Activated effector memory CD4-positive, alpha-beta T cell treated with Interleukin-2 at 50 U/mL for 16 hours (primary cell): ENCODE measurements at places on chromosomes 6 and 20.
A peak's percentile ranks its signal among the peaks of the same experiment; 100 is the strongest.

- no peak for DNase-seq
Observed at GRCh38 chr6:106199998-106200397, 113.9 kb downstream of the PRDM1 start.

DNA sequence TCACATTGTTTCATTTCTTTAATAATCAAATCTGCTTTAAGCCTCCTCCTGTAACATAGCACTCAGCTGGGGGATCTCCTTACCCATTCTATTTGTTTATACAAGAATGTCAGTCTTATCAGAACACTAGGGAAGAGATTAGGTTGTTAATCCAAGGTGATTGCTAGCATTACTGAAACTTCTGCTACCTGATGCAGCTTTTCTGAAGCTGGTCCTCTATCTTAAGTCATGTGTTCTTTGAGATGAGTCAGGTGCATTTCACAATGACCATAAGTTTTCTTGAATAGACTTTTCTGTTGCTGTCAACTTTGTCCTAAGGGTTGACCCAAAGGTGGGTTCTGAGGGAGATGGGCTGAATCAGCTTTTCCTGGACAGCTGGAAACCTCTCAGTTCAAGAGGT is 60.7 kb upstream of the SYNCRIP start:
- no peak for DNase-seq

DNA sequence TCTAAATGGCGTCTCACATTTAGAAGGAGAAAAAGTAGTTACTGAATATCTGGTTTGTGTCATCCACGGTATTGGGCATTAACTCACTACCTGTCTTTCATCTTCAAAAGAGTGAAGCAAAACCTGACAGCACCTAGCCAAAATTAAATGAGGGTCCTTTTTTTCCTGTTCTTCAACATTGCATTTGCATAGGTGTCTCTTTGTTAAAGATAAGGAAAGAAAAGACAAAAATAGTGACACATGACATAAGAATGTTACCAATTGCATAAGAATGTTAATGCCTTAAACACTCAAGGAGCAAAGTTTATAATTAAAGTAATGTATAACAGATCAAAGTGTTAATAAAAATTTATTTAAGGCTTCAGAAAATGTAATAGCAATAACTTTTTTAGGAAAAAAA is 61.4 kb upstream of the MANEA start:
- no peak for DNase-seq

- no peak for DNase-seq
Observed at GRCh38 chr6:134846865-134847264, 103.0 kb downstream of the ALDH8A1 start.

GRCh38 chr6:125421836-125422235 is 120.1 kb upstream of the HDDC2 start:
- no peak for DNase-seq

- DNase-seq = no peak
Observed at GRCh38 chr6:163460307-163460782, 45.8 kb downstream of the QKI start.

DNA sequence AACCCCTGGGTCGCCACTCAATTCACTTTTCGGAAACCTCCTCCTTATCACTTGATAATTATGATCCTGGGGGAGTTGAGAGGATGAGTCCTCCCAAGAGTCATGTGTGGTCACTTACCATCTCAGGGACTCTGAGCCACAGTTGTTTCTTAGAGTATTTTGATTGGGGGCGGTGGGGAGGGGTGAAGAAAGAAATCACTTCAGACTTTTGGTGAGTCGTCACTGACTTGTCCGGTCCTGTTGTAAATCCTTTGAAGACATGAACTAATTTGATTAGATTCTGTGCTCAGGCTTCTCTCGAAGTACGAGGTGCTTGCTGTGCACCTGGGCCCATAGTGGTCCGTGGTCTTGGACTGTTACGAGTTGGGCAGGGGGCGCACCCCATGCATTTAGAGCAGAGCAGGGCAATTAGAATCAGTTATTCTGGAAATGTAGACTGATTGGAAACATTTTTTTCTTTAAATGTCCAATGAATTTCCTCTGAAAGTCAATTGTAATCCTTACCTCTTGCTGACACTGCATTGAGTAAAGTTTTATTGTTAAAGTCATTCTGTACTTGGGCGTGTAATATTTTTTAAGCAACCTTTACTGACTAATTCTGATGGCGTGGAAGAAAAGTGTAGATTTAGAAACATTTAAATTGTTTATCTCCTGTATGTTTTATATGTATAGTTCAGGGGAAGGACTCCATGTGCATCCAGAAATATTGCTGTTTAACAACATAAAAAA is 173.4 kb downstream of the SLC16A10 start:
- DNase-seq = no peak

GRCh38 chr6:130593200-130593599 is 227.4 kb downstream of the TMEM200A start:
- no peak for DNase-seq

GRCh38 chr20:38715646-38716045 is 8.6 kb upstream of the SLC32A1 start:
- DNase-seq = no peak

GRCh38 chr6:53189554-53189953 is 40.9 kb upstream of the GCM1 start:
- DNase-seq = no peak

- no peak for DNase-seq
Observed at GRCh38 chr20:23152308-23152892, 66.3 kb upstream of the CD93 start.

DNA sequence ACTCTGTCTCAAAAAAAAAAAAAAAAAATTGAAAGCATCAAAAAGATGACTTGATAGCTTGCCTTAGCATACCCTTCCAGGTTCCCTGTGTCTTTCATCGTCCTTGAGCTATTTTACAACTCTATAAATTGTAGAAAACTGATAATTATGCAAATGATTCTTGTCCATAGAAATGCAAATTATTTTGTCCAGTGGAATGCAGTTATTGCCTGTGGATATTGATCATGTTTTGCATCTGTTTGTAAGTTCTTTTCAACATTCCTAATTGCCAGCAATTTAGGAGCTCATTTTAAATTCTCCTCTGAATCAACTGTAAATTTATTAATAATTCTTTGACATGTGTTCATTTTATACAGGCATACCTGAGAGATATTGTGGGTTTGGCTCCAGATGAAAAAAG is 7.1 kb upstream of the ATP9A start:
- no peak for DNase-seq

DNA sequence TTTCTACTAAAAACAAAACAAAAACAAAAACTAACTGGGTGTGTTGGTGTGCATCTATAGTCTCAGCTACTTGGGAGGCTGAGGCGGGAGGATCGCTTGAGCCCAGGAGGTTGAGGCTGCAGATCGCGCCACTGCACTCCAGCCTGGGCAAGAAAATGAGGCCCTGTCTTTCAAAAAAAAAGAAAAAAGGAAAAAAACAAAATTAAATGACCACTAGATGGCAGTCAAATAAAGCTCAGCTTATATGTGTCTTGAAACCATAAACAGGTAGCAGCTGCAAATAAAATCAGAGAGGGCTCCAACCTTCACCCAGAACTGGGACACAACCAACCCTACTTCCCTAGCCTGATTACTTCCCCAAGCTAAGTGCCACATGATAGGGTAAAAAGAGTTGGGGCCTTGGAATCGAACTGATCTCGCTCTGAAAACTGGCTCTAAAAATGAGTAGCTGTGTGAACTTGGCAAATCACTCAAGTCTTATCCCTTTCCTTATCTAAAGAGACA is 67.1 kb upstream of the ADGRF4 start:
- DNase-seq = no peak

DNA sequence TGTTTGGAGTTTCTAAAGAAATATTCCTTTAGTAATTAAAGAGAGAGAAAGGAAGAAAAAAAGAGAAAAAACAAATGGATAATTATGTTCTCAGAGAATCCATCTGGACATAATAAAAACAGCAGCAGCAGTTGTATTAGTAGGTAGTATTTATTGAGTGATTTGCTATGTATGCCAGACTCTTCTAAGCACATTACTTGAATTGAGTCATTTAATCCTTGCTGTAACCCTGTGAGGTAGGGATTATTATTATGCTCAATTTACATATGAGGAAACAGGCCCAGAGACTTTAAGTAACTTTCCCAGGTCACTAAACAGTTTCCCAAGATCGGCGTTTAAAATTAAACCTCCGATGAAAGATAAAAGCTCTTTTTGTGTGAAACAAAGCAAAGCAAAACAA is 238.8 kb downstream of the TSHZ2 start:
- no peak for DNase-seq

GRCh38 chr20:20710443-20711315 is 1.8 kb downstream of the RALGAPA2 start:
- peak; percentile 4 for DNase-seq

GRCh38 chr6:17339308-17339670 is 54.1 kb upstream of the CAP2 start:
- no peak for DNase-seq

DNA sequence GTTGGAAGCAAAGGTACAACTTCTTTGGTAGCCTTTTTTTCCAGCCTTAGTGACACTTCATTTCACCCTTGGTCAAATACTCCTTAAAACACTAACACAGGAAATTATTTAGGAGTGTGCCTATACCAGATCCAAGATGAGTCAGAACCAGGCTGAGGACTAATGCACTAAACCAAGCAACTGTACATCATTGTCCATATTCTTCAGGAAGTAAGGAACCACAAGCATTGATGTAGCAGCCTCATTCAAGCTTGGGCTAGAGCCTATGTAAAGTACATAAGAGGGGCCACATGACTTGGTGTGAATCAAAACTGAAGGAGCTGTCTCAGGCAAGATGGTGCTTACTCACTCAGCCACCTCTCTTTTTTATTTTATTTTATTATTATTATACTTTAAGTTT is 20.7 kb upstream of the ADGB start:
- no peak for DNase-seq

DNA sequence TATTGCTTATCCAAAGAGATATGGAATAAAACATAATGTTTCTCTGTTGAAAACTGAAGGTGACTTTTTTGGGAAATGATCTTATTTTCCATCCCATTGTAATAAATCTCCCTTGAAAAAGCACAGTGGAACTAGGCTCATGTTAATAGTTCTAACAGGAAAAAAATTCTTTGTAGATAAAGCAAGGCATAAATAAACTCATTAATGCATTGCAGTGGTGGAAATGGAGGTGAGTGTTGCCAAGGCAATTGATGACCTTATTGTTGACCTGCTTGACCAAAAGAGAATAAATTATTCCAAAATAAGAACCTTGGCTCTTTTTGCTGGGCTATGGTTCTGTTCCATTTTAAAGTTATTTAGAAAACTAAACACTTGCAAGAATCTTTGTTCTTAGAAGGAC is 55.2 kb downstream of the TRMT11 start:
- no peak for DNase-seq

- no peak for DNase-seq
Observed at GRCh38 chr6:89161326-89162046, 15.6 kb downstream of the PM20D2 start.

DNA sequence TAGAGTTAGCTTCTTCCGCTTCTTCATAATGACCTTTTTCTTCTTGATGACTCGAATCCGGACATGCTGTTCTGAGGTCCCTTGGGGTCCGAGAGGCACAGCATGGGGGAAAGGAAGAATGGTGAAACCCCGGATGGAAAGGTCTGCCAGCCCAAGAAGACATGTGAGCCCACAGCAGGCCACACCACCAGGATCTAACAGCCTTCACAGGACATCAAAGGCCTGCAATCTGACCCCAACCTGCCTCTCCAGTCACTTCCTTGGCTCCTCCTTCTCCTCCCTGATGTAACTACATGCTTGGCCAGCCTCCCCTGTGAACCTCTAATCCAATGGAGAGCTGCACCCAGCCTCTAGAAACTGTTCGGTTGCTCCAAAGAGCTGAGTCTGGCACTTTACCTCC is 1.6 kb downstream of the CPXM1 start:
- DNase-seq = no peak

DNA sequence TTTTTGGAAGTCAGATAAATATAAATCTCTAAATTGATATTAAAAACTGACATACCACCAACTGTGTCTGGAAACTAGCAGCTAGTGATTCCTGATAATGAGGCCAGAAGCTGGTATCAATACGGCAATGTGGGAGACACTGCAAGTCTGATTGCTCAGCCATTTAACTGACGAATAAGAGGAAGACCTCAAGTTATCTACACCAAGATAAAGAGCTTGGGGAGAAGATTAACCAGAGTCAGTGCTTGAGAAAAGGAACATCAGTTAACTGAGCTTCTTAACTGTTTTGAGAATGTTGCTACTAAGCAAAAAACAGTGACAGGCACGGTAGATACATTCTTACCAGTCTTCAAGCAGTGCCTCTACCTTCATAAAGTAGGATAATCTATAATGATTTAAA is 140.4 kb upstream of the TENT5A start:
- DNase-seq = no peak

GRCh38 chr20:10502098-10502526 is 67.0 kb downstream of the SLX4IP start:
- DNase-seq = peak; percentile 14

- DNase-seq = no peak
Observed at GRCh38 chr6:7617801-7618764, 28.1 kb downstream of the SNRNP48 start.

DNA sequence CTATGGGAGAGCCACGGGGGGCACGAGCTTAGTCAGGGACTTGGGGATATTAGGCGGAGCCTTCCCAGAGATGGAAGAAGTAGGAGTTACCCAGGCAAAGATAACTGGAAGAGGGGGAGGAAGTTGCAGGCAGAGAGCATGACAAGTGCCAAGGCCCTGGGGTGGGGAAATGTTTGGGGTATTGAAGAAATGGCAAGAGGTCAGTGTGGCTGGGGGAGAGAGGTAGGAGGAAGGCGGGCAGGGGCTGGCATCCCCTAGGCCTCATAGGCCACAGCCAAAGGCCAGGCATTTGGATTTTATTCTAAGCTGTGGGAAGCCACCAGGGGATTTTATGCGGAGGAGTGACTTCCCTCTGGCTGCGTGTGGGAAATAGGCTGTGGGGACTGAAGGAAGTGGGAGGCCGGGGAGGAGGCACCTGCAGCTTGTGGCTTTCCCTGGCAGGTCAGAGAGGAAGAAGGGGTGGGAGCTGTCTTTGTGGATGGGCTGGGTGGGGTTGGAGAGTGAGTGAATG is 22.7 kb downstream of the SNAI1 start:
- DNase-seq = no peak

DNA sequence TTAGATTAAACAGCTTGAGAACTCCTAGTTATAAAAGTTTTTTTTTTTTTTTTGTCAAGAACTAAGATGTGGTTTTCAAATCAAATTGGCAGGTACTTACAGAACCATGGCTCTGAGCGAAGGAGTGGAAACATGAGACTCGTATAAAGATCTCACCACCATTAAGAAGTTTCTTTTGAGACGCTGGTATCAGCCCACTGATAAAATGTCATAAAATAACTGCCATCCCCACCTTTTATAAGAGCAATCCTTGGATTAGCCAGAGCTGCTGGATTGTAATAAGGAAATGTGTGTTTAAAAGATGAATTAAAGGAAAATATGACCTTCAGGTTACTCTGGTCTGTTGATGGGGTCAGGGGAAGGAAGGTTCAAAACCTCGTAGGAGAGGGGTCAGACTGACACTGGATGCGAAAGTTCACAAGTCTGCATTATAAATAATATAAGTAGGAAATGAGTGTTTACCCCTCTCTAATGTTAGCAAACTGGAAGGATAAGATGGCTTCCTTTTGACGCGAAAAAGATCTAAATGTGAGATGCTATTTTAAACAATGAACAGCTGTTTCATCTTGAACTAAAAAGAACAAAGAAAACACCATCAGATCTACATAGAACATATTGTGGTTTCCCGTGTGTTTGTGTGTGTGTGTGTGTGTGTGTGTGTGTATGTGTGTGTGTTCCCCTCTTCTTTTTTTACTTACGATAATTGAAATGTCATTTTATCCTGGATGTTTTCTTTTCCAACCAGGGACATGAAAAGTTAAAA is 386.8 kb upstream of the JAG1 start:
- no peak for DNase-seq
